ENCODE measurements at places on chromosomes 11 and 22.

- DNase-seq: no peak
These were observed 24.8 kb upstream of the MUC5B start for GRCh38 chr11:1197886-1198560.

- DNase-seq: no peak
These were observed 17.5 kb downstream of the EXT2 start for GRCh38 chr11:44113018-44113417.

DNA sequence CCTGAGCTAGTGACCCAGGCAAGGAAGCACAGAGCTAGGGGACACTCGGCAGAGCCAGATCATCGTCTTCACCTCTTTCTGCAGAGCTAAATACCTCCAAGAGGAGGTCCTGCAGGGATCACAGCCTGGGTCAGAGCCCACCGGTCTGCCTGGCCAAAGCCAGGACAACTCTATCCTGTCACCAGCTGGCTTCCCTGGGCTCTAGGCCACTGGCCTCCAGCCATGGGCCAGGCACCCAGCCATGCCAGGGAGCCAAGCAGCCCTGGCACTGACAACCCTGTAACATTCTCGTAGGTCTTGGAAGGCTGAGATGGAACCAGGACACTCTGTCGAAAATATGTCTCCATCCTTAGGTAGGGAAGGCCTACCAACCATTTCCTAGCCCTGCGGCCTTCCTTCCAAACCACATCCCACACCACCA, 270.1 kb downstream of the BUD13 start:
- no peak for DNase-seq

DNA sequence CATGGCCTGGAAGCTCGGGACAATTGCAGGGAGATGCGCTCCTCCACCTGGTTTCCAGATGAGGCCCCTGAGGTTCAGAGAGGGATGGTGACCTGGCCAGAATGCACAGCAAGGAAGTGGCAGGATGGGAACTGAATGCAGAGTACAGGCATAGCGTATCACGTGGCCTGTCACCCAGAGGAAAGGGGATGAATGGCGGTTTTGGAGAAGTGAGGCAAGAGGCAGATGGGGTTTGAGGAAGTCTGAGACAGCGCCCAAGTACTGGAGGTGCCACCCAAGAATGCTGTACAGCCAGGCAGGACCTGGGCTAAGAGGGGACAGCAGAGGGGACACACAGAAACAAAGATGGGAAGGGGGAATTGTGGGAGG, 4.9 kb downstream of the RAB3IL1 start:
- no peak for DNase-seq

DNA sequence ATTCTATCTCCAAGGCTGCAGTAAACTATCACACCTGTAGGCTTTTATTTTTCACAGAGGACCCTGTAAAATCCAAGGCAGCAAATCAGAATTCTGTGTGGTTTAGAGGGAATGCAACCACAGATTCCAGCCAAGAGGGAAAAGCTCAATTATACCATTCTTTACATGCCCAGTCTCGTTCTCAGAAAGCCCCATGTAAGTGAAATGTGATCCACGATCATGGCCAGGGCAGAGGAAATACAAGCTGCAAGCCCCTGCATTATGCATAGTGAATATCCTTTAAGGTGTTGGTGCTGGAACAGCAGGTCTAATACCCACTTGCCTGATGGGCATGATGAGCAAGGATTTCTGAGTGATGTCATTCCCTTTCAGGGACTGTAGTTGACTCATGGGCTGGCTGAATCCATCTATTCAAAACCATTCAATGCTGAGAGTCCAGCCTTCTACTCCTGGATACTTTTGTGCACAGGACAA, 198.7 kb upstream of the MTMR2 start:
- no peak for DNase-seq

DNA sequence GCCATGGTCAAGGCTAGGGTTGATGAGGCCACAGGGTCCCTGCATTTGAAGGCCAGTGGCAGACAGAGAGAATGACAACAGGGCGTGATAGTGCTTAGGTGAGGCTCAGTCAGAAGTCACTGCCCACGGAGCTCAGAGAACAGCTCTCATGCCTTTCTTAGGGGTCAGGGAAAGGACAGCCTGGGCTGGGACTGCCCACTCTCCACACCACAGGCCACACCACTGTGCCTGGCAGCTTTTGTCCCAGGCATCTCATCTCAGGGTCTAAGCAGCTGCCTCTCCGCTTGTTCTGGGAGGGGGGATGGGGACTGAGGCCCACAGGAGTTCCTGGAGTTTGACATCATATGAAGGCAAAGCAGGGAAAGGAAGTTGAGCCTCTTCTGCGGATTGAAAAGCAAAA, 150.2 kb upstream of the B3GAT1 start:
- DNase-seq: no peak

GRCh38 chr11:9569588-9570164, 3.8 kb upstream of the WEE1 start:
- DNase-seq: no peak

GRCh38 chr11:86703987-86704386, 31.6 kb upstream of the ME3 start:
- DNase-seq: no peak

GRCh38 chr11:111761036-111761435, 5.2 kb downstream of the PPP2R1B start:
- DNase-seq: no peak

- no peak for DNase-seq
These were observed 22.3 kb upstream of the SPON1 start for GRCh38 chr11:13939961-13940906.

GRCh38 chr11:126871792-126872191, 128.8 kb downstream of the KIRREL3 start:
- DNase-seq: no peak

- no peak for DNase-seq
These were observed 77.2 kb upstream of the FTH1 start for GRCh38 chr11:62044639-62045121.

- no peak for DNase-seq
These were observed 426.4 kb downstream of the AASDHPPT start for GRCh38 chr11:106503901-106504300.

DNA sequence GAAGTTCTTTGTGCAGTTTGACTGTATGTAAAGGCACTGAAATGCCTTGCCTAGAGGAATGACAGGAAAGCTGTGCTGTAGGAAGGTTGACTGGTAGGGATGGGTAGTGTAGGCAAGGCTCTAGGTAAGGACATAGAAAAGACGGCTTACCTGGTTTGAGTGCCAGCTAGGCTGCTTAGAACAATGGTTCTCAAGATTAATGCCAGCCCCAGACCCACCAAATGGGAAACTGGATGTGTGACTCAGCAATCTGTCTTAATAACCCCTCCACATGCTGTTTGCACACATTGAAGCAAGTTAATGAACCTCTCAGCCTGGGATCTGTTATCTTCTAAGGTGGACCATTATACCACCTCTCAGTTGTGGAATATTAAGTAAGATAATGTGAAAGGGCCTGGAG, 3.7 kb downstream of the RPS3 start:
- no peak for DNase-seq

DNA sequence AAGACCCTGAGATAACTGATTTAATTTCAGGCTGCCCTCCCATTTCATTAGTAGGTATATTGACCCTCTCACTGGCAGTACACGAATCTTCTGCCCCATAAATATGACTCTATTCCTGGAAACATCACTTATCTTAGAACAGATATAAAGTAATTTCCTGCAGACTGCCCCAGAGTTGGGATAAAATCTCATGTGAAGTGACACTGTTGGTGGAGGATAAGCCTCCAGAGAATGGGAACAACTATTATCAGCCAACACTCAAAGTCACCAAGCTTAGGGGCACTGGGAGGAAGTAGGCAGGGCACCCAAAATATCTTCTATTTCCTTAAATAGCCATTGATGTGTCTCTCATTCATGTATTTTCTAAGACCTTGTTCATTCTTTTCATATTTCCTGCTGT, 8.2 kb downstream of the OR51B5 start:
- no peak for DNase-seq

- DNase-seq: no peak
These were observed 162.9 kb upstream of the POU2AF2 start for GRCh38 chr11:111082664-111083063.

DNA sequence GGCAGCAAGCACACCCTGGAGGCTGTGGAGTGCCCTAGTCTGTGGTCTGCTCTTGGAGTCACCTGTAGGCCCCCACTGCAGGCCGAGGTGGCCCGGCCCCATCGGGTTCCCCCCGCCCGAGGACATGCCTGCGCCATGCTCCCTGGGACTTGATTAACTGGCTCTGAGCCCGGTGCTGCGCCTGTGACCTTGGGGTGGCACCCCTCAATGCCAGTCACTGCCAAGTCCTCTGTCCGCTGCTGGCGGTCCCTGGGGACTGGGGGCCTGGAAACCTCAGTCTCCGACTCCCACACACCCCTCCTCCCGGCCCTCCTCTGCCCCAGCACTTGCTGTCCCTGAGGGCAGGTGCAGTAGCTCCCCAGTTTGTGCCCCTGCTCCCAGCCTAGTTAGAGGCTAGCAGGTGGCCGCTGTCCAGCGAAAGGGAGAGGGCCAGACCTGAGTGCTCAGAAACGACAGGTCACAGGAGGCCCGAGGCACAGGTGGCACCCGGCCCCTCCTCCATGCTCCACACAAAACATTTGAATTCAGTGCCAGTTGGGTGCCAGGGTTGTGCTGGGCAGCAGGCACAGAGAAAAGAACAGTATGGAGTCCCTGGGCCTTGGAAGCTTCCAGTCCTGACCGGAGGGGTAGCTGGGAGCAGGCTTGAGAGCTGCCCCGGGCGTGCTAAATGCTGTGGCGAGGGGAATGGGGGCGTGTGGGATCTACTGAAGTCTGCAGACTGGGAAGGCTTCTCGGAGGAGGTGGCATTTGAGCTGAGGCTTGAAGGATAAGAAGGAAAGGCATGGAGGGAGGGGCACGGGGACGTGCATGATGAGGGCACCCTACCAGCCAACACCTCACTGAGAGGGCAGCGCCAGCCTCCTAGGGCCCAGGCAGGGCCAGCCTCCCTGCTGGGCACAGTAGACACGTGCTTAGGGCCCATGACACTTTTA, 16.4 kb upstream of the FLRT1 start:
- DNase-seq: no peak

GRCh38 chr11:47348859-47349258, 3.6 kb downstream of the MYBPC3 start:
- DNase-seq: no peak

DNA sequence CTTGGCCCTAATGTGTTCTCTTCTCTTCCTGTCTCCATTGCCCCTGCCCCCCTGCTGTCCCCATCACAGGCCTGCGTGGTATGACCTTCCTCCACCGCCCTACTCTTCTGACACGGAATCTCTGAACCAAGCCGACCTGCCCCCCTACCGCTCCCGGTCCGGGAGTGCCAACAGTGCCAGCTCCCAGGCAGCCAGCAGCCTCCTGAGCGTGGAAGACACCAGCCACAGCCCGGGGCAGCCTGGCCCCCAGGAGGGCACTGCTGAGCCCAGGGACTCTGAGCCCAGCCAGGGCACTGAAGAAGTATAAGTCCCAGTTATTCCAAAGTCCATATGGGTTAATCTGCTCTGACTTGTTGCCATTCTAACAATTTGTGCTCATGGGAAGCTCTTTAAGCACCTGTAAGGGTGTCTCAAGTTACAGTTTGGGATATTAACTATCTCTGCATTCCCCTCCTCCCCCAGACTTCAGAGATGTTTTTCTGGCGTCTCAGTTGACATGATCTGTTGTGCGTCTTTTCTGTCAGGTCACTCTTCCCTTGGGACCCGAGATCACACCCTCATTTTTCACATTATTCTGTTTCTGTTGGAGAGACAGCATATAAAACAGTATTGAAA, 60.0 kb downstream of the COMMD9 start:
- DNase-seq: no peak

GRCh38 chr11:87493516-87493915, 455.8 kb downstream of the TMEM135 start:
- no peak for DNase-seq

GRCh38 chr22:44811141-44811540, 58.8 kb downstream of the ARHGAP8 start:
- DNase-seq: no peak

GRCh38 chr11:110716361-110716760, 4.1 kb upstream of the ARHGAP20 start:
- DNase-seq: no peak

DNA sequence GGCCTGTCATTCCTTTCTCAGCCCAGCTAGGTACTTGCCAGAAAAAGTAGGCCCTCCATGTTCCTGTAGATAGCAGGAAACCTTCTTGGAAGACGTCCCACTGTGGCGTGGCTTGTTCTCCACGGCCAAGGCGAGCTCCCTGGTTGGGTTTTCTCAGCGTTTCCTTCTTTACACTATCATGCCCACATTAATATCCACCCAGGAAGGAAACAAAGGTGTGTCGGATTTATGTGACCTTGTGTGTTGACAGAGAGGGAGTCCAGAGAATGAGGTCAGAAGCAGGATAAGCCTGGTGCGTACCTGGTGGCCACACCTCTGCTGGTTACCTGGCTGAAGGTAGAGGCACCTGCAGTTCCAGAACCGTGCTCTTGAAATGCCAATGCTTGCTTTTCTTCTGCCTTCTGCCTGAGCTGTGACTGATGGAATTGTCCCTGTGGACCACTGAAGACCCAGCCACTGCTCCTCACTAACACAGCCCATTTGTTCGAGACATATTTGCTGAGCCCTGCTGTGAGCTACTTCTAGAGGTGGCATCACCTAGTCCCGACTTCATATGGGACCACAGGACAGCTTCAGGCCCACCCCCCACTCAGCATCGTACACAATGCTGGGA, 7.9 kb downstream of the ASPHD2 start:
- DNase-seq: no peak

- no peak for DNase-seq
These were observed 5.0 kb downstream of the NAGA start for GRCh38 chr22:42065438-42066125.

- DNase-seq: no peak
These were observed 35.7 kb upstream of the PTPRJ start for GRCh38 chr11:47944632-47945031.

DNA sequence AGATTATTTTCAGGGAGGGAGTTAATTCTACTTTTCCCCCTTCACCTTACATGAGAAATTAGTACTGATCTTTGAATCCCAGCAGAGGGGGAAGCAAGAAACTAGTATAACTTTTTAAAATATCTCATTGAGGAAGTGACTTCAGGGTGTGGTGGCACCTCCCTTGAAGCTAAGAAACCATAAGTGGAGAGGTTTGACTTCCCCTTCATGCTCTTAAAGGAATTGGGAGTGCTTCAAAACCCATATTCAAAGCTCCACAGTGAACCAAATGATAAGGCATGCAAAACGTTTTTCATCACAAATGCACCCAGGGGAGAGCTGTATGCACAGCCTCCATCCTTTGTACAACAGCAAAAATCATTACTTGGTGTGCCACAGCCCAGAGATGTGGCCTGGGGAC, 540 bp downstream of the MS4A14 start:
- DNase-seq: no peak

- no peak for DNase-seq
These were observed 12.8 kb upstream of the FGF4 start for GRCh38 chr11:69787906-69788305.

- DNase-seq: no peak
These were observed 39.7 kb upstream of the MMP12 start for GRCh38 chr11:102914238-102915043.

GRCh38 chr11:10158461-10158860, 135.6 kb downstream of the SBF2 start:
- no peak for DNase-seq

- no peak for DNase-seq
These were observed 29.1 kb downstream of the OR52K1 start for GRCh38 chr11:4511282-4512245.

- no peak for DNase-seq
These were observed 187.5 kb downstream of the CADM1 start for GRCh38 chr11:115316696-115317095.
